NCI-H2081 treated with DMSO at 0.1 percent for 48 hours (cell line): ENCODE measurements at places on chromosomes 6 and 20.

DNA sequence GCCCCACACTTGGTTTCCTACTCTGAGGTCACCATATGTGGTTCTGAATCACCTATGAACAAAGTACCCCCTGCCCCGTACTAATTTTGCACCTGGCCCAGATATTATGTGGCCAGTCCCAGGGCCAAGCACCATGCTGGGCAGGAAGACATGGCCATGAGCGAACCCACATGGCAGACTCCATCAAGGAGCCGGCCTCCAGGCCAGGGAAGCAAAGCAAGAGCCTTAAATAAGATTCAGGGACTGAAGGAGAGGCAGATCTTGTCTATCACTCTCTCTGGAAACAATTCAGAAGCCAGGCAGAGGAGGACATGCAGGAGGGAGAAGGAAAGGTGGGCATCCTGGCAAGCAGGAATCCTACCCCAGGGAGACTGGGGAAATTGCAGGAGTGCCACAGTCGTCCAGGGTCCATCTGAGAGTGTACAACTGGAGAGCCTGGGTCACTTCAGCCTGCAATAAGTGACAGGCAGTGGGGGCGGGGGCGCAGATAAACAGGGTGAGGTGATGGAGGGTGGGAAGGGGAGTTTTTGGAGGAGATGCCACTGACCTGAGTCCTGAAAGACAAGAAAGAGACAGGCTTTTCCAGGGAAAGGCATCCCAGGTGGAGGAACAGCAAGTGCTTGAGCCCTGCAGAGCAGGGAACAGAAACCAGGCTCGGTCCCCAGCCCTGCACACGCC is 2.1 kb upstream of the BMP7 start:
- DNase-seq, result no peak

DNA sequence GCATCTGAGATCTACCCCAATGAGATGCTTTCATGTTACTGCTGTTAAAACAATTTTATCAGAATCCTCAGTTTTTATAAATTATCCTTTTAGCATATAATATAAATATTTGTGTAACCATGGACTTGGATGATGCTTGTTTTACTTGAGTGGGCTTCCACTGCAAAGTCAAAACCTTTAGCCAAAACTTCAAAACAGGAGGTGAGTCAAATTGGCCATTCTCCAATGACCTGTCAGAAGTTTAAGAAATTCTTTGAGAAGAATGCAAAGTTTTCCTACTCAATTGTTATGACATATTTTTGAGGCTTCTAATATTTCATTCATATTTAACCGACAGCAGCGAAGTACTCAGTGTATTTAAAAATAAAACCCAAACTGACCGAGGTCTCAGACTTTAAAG is 507.9 kb downstream of the EYS start:
- DNase-seq, result no peak

DNA sequence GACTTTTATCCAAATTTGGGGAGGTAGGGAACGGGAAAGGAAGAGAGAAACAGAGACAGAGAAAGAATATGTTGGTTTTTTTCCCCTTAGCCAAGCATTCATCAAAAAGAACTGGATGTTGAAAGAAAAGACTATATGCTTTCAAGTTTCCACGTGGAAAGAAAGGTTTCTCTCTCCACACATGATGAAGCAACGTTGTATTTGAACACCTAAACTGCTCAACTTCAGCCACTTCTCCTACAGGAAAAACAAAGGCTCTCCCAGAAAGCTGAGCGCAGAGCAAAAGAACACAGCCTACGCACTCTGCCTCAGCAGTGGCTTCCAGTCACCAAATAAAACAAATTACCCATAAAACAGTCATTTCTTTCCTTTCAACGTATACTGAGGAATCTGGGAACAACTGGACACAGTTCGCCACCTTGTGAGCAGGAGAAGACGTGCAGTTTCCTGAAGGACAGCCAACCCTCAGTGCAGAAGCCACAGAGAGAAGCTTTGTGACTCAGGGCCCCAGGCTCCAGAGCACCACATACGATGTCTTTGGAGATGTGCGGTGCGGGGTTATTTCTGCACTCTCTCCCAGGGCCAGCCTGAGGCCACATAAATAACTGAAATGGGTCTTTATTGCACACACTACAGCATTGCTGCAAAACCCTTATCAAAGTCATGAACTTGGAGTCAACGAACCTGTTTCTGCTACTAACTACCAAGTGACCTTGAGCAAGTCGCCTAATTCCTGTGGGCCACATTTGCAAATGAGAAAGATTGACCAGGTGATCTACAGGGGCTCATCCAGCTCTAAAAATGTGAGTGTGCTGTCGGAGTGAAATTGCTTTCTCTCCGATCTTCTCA is 10.1 kb downstream of the IL17F start:
- no peak for DNase-seq

GRCh38 chr6:14453712-14454472 is 336.3 kb downstream of the CD83 start:
- DNase-seq, result no peak

GRCh38 chr20:19826179-19826914 is 68.3 kb downstream of the RIN2 start:
- no peak for DNase-seq

GRCh38 chr6:117237561-117237960 is 27.8 kb upstream of the VGLL2 start:
- DNase-seq, result no peak

DNA sequence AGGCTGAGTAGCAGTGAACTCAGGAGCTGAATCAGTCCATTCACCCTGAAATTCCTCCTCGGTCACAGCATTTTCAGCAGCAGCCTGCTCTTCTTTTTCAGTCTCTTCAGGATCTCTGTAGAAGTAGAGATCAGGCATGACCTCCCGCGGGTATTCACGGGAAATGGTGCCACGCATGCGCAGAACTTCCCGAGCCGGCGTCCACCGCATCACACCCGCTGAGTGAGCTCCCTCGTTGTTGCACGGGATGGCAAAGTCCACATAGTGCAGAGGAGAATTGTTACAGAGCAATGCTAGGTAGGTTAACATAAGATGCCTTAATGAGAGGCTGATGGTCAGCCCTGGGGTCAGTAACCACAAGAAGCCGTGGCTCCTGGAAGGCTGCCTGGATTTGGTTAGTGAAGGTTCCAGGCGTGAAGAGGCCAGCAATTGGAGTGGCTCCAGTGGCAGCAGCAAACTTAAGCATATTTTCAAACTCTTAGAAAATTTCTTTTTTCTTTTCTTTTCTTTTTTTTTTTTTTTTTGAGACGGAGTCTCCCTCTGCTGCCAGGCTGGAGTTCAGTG is 113.5 kb upstream of the HDAC2 start:
- DNase-seq, result no peak

DNA sequence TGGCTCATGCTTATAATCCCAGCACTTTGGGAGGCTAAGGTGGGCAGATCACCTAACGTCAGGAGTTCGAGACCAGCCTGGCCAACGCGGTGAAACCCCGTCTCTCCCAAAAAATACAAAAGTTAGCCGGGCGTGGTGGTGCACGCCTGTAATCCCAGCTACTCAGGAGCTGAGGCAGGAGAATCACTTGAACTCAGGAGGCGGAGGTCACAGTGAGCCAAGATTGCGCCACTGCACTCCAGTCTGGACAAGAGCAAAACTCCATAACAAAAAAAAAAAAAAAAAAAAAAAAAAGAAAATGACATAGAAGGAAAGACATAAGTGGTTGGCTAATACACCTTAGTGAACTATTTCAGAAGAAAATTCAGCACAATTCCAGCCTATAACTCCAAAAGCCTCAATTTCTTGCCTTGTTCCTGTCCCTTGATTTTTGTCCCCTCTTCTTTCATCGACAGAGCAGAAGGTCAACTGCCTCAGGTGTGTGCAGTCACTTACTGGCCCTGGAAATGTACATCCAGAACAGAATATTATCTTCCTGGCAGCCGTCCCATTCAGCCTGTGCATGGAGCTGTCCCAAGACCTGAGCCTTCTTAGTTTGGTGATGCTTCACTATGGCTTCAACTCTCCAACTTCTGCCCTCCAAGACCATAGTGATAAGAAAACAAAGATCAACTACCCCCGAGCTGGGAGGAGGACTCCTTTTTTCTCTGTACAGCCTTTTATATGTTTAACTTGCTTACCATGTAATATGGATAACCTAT is 117.6 kb downstream of the LY86 start:
- no peak for DNase-seq
